NCI-H1417 (cell line): ENCODE measurements at places on chromosomes 16 and 17.
A peak's percentile ranks its signal among the peaks of the same experiment; 100 is the strongest.

- DNase-seq: no peak
Measured at GRCh38 chr17:7845359-7846062, 9.4 kb upstream of the TMEM88 start.

- peak; percentile 26 for DNase-seq
Measured at GRCh38 chr17:30095507-30096244, 20.9 kb upstream of the NSRP1 start.

GRCh38 chr17:37429453-37429852, 22.8 kb downstream of the TADA2A start:
- DNase-seq: no peak

GRCh38 chr16:3058139-3059030, 7.1 kb upstream of the IL32 start:
- peak; percentile 36 for DNase-seq

DNA sequence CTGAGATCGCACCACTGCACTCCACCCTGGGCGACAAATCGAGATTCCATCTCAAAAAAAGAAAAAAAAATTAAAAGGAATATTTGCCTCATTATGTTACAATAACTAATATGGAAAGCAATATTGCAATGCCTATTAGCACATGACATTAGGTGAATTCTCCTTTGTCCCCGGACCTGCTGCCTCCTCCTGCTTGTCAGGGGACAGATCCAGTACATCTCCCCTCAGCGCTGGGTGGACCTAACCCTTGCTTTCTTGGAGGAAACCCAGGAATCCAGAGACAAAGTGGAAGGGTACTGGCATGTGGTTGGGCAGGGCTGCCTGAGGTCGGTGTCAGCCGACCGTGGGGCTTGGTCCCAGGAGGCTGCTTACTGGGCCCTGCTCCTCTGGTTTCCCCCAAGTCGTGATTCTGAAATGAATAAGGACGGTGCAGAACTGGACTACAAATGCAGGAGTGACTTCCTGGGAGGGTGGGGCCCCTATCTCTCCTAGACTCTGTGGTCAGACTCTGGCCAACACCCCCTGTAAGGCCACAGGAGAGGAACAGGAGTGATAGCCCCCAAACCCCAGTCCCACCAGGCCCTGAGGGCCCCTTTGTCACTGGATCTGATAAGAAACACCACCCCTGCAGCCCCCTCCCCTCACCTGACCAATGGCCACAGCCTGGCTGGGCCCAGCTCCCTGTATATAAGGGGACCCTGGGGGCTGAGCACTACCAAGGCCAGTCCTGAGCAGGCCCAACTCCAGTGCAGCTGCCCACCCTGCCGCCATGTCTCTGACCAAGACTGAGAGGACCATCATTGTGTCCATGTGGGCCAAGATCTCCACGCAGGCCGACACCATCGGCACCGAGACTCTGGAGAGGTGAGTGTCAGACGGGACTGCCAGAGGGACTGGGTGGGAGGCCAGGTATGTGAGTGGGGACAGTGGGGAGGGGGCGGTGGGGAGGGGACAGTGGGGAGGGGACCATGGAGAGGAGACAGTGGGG, at the start of gene HBZ:
HBZ (plus strand) TSS at position 504 of the 988 bp plus-strand sequence; CDS start at position 770, 266 bp downstream.
- DNase-seq: peak; percentile 48

DNA sequence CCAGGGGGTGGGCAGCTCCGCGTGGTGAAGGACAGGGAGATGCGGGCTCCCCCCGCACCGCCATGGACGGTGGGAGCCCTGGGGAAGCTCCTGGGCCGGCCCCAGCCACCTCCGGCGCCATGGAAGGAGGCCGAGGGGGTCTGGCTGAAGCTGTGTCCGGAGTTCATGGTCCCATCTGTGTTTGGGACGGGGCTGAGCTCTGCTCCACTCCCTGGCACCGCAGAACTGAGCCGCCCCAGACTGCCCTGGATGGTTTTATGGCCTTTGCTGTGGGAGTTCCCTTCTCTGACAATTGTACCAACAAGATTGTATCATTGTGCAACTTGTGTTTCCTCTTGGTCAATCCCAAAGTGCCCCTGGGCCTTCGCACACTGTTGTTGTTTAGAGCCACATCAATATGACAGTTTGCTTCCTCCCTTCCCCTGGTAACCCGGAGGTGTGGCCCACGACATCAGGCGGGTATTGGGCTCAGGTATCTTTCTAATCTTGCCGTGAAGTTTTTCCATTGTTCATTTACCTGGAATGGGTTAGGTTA, 942 bp downstream of the KRT23 start:
- no peak for DNase-seq

GRCh38 chr17:57629886-57630285, 115.2 kb downstream of the CCDC182 start:
- no peak for DNase-seq

DNA sequence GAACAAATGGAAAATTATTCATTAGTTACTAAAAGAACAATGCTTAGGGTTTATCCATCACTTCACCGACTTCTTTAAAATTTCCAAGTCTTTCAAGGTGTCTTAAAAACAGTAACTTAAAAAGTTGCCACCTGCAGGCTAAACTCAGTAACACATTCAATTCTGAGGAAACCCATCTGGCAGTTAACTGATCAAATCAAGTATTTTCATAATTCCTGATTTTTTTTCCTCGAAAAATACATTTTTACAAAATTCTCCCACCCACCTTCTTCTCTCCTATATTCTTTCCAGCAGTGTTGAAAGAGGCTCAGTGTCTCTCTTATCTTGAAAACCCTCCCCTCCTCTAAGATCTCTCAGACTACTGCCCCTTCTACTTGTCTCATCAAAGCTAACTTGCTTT, 29.9 kb downstream of the PARN start:
- DNase-seq: no peak
